Calu3 (cell line): ENCODE measurements at places on chromosomes 1 and 21. TPM values are rescaled to one million over a fixed set of nuclear protein-coding genes. Genes with fewer than 3 reads are reported as not detected.

DNA sequence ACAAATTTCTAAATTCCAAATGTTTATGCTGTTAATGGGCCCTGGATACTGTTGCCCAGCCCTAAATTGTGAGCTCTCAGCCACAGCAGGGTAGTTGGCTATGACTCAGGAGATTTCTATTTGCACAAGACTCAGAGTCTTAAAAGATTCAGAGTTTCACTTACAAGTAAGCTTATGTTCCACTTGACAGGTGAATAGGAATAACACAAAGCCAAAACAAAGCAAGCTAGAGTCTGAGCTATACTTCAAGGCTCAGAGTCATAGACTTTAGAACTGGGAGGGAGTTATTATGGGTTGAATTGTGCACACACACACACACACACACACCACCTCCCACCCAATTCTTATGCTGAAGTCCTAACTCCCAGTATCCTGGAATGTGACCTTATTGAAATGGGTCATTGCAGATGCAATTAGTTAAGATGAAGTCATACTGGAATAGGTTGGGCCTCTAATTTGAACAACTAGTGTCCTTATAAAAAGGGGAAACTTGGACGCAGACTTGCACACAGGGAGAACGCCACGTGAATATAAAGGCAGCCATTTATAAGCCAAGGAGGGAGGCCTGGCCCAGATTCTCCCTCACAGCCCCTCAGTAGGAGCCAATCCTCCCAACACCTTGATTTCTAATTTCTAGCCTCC is 30.2 kb downstream of the PRDX6 start:
- DNase-seq = peak; percentile 41

DNA sequence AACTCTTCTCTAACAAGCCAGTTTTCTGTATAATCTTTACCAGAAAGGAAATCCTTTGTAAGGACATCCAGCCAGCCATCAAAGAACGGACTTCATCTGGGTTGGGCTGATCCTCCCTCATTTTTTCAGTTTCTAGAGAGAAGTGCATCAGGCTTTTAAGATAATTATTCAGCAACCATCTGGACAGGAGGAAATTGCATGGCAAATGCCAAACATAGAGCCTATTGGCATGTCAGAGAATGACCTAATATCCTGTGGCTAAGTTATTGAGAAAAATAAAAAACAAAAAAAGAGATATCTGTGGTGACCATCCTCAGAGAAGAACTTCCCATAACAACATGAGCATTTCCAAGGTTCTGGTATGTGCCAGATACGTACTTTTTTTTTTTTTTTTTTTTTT is 74.9 kb upstream of the BEND5 start:
- no peak for DNase-seq

DNA sequence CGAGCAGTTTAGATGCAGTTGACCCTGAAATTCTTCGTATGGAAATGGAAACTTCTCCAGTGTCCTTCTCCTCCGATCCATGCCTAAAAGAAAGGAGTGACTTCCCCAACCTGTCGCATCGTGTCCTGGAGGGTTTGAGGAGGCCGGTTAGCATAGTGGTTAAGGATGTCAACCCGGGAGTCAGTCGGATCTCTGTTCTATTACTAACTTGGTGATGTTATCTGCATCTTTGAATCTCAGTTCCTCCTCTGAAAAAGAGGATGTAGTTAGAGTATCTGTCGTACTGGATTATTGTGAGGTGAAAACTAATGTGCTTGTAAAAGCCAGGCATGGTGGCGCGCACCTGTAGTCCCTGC is 684 bp downstream of the ZBTB8B start:
- no peak for DNase-seq

DNA sequence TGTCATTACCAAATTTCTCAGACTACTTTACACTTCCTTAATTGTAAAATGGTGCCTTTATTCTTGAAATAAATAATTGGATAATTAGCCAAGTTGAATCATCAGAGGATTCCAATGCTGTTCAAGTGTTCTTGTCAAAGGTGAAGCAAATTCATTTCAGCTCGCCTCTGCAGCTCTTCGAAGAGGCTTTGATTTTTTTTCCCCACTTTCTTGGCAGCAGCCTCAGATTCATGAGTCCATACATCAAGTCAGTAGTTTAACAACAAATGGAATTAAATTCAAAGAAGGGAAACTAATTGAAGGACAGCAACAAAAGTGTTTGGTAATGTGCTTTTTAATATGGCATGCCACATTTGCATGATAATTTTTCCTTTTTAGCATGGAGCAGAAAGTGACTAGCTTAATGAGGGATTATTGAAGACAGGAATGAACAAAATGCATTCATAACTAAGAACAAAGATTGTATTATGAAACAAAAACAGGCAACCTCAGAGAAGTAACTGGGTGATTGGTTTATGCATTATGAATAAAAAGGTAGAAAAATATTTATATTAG is 239.0 kb downstream of the USH2A start:
- no peak for DNase-seq

The LRRC39 gene
- 0.42 and 0.88 TPM in 2 replicates for total RNA-seq

DNA sequence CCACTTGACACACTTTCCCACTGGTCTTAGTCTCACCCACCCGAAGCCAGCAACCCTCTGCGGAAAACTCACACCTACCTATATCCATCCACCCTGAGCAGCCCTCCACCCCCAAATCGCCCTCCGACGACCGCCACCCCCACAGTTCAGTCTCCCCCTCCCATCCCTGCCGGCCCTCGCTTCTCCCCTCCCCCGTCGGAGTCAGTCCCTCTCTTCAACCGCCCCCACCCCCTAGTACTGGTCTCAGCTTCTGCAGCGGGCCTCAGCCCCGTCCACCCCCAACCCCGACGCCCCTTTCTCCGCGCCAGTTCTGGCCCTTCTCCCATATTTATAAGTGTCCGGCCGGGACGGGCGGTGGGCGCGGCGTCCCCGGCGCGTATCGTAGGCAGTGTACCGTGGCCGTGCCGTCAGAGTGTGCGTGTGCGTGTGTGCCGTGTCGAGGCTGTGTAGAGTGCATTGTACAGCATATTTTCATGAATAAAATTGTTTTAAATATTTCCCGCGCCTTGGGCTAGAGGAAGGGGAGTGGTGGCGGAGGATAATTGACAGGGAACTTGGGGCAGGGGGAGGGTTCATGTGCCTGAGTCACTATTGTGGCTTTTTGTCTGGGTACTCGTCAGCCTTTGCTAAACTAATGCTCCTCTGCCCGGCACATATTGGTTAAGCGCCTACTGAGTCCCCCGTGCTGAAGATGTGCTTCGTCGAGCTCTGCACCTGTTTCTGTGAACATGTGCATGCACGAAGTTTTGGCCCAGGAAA is 22.0 kb downstream of the FOXO6 start:
- no peak for DNase-seq
